ENCODE measurements at places on chromosomes 13 and 19.

DNA sequence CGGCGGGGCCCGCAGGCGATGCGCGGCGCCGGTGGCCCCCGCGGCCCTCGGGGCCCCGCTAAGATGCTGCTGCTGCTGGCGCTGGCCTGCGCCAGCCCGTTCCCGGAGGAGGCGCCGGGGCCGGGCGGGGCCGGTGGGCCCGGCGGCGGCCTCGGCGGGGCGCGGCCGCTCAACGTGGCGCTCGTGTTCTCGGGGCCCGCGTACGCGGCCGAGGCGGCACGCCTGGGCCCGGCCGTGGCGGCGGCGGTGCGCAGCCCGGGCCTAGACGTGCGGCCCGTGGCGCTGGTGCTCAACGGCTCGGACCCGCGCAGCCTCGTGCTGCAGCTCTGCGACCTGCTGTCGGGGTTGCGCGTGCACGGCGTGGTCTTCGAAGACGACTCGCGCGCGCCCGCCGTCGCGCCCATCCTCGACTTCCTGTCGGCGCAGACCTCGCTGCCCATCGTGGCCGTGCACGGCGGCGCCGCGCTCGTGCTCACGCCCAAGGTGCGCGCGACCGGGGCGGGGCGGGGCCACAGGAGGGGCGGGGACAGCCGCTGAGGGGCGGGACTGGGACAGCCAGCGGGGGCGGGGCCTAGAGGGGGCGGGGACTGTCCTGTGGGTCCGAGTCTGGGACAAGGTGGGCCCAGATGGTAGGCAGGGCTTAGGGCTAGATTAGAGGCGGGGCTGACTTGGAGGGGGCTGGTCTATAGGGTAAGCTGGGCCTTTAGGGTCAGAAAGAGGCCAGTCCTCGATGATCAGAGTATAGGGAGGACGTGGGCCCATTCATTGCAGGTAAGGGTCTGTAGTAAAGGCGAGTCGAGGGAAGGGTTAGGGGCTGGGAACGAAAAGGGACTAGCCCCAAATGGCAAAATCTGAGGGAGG lies 5.1 kb downstream of the GRIN2D start:
- peak; percentile 92 for DNase-seq

GRCh38 chr19:9622531-9622930 lies 1.5 kb upstream of the ZNF561 start:
- DNase-seq, result no peak

- no peak for DNase-seq
Observed at GRCh38 chr19:34489175-34489574, 7.6 kb downstream of the WTIP start.

GRCh38 chr13:89393758-89394304 lies 1722.7 kb downstream of the SLITRK5 start:
- no peak for DNase-seq

GRCh38 chr19:52735734-52736133 lies 890 bp upstream of the ZNF611 start:
- peak; percentile 16 for DNase-seq

- no peak for DNase-seq
Observed at GRCh38 chr13:28489524-28489931, 5.4 kb downstream of the FLT1 start.

DNA sequence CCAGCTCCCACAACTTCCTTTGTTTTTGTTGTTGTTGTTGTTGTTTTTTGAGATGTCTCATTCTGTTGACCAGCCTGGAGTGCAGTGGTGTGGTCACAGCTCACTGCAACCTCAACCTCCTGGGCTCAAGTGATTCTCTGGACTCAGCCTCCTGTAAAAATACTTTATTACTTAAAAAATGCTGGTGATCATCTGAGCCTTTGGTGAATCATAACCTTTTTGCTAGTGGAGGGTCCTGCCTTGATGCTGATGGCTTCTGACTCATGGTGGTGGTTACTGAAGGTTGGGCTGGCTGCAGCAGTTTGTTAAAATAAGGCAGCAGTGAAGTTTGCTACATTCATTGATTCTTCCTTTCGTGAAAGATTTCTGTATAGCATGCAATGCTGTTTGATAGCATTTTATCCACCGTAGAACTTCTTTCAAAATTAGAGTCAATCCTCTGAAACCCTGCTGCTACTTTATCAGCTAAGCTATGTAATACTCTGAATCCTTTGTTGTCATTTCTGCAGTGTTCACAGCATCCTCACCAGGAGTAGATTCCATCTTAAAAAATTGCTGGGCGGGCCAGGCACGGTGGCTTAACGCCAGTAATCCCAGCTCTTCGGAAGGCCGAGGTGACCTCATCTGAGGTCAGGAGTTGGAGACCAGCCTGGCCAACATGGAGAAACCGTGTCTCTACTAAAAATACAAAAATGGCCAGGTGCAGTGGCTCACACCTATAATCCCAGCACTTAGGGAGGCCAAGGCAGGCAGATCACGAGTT lies 18.0 kb downstream of the ARHGAP35 start:
- no peak for DNase-seq

Measured in activated CD4-positive, alpha-beta memory T cell treated with anti-CD3 and anti-CD28 coated beads, Interleukin-2, amount 10 ng/mL, durations not matched to agents 7 days and 5 days (primary cell).